A172 (cell line): ENCODE measurements at places on chromosomes 7 and 10.
A peak's percentile ranks its signal among the peaks of the same experiment; 100 is the strongest.

- DNase-seq: no peak
Measured at GRCh38 chr7:20441346-20441745, 110.6 kb downstream of the ITGB8 start.

DNA sequence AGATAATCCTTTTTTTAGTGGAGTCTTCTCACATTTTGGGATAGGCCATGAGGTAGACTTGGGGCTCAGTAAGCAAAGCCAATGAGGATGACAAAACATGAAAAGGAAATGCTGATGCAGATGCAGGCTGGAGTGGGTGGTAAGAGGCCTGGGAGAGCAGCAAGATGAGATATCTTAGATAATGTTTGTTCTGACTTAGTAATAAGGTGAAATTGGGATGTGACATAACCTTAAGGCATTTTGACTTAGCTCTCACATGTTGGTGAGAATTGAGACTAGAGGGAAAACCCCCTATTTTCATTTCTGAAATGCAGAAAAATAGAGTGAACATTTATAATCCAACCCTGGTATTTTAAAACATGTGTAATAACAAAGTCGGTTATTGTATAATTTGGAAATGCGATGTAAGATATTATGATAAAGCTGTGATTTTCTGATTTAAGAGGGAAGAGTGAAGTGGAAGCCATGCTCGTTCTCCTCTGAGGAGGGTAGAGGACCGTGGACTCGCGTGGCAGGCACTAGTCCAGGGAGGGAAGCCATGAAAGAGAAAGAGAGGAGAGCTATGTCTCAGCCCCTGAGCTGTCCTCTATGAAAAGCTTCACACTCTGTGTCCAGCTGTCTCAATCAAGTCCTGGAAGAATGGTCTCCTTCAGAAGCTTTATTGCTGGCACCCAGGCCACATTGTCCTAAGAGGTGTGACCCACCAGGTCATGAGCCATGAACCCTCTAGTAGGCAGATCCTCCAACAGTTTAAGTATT, 57.3 kb downstream of the ST7 start:
- no peak for DNase-seq

- no peak for DNase-seq
Measured at GRCh38 chr10:124385627-124386185, 33.0 kb downstream of the OAT start.

DNA sequence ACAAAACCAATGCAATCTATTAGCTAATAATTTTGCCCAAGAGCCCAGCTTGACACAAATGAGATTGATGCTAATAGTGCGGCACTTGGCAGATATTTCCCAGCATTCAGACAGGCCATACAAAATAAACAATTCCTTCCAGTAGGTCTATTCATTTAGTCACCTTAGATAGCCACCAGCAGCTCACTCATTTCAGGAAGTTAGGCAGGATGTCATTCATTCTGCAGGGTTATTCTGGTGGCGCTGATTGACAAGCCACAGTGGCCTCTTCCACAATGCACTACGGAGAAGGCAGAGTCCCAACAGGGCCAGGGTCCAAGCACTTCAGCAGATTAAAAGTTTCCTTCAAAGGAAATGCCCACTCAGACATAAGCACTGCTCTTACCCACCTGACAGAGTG, 55.8 kb downstream of the PIK3AP1 start:
- DNase-seq: no peak

- no peak for DNase-seq
Measured at GRCh38 chr10:536371-536925, 153.0 kb downstream of the DIP2C start.

DNA sequence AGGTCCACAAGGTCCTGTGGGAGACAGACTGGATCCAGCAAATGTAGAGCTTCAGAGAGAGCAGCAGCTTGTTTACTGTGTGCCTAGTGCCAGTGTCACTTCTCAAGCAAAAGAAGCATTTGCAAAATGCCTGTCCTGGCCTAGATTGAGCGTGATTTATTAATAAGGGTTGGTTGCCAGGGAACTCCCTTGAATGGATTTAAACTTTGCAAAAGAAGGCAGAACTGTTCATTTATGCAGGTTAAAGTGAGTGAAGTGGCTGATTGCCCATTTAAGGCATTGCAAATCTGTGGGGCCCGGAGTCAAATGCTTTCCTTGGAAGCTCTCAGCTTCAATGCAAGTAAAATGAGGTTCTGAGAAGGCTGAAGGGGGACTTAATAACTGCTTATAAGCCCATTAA, 71.3 kb downstream of the CDHR3 start:
- DNase-seq: no peak

DNA sequence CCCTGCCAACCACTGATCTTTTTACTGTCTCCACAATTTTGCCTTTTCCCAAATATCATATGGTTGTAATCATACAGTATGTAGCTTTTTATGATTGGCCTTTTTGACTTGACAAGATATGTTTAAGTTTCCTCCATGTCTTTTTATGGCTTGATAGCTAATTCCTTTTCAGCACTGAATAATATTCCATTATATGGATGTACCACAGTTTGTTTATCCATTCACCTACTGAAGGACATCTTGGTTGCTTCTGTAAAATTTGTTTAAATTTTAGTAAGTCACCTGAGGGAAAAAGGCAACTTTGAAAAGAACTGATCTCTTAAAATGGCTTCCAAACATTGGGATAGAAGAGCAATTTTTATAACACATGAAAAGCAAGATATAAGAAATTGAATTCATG, 43.5 kb downstream of the ATRNL1 start:
- DNase-seq: no peak

DNA sequence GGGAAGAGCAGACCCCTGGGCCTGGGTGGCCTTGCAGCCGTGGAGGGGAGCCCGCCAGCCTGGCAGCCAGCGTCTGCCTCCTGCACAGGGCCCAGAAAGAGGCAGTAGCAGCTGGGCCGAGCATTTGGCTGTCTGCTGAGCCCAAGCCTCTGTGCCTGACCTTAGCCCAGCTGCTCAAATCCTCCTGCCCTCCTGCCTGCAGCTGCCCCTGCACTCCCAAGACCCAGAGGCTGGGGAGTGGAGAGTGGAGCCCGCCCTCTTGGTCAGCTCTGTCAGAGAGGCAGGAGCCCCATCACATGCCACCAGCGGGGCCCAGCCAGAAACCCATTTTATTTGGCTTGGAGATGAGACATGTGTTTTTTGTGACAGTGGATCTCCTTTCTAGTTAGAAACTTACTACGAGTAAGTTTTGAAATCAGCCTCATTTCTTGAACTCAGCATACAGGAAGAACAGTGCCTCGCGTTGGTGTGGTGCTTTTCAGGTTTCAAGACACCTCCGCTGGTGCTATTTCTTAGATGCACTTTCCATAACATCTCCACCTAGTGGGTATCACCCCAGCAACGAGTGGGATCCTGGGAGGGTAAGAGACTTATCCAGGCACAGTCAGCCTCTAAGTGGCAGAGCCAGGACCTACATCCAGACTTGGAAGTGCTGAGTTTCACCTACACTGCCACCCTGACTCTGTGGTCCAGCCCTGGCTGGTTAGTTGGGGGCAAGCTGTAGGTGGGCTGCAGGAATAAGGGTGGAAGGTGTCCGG, 477.1 kb downstream of the RPS24 start:
- no peak for DNase-seq

GRCh38 chr7:2687881-2688318, at the start of gene AMZ1:
Gene AMZ1 (plus strand): TSS chr7:2688202. CDS start chr7:2700452, 12,250 bp downstream.
- DNase-seq: no peak

DNA sequence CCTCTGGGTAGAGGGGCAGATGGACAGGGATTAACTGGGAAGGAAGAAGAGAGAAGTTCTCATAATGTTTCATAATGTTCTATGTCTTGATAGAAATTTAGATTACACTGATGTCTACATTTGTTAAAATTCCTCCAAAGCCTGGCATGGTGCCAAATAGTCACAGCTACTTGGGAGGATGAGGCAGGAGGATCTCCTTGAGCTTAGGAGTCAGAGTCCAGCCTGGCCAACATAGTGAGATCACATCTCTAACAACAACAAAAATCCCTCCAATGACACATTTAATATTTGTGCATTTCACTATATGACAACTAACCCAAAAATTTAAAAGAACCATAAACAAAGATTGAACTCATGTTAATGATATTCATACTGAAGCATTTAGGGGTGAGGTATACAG, 33.0 kb upstream of the PPP1R3C start:
- DNase-seq: no peak

DNA sequence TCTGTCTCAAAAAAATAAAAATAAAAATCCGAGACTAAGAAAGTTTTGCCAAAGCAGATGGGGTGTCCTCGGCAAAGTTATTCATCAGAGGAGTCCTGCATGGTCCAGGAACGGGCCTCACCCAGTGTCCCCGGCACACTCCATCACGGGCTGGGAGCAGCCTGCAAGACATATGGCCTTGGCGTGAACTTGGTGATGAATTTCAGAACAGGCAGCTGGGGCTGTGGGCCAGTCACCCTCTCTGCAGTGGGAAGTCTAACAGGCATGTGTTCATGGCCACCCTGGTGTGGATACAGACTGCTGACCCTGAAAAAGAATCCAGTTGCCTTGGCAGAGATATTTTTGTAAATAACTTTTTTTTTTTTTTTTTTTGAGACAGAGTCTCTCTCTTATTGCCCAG, 34.7 kb downstream of the NPTX2 start:
- no peak for DNase-seq

DNA sequence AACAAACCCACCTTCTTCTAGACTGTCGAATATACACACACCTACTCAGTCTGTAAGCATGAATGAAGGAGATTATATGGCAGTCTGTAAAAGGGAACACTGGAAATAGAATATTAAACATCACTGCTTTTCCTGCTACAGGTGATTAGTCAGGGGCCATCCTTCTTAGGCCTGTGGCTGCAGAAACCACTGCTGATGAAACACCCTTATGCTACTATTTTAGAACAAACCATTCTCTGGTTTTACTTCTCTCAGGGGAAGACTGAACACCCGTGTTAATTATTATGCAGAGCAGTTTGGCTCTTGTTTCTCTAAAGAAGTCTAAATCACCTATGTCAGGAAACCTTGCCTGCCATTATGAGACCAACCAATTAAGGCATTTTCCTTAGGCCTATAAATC, 351.1 kb upstream of the KLF6 start:
- no peak for DNase-seq

GRCh38 chr7:47954231-47954911, 6.1 kb upstream of the PKD1L1 start:
- DNase-seq: peak; percentile 92

GRCh38 chr7:134636008-134636449, 10.6 kb upstream of the BPGM start:
- DNase-seq: no peak

GRCh38 chr10:93032105-93032808, 28.3 kb upstream of the CYP26C1 start:
- DNase-seq: no peak

- DNase-seq: peak; percentile 50
Measured at GRCh38 chr7:19116121-19117090, 1.0 kb downstream of the TWIST1 start.

GRCh38 chr7:139038691-139039090, 2.8 kb upstream of the ZC3HAV1L start:
- no peak for DNase-seq

GRCh38 chr7:19621740-19622139, 87.1 kb downstream of the POLR1F start:
- peak; percentile 48 for DNase-seq

GRCh38 chr7:142866361-142867096, 11.7 kb downstream of the EPHB6 start:
- DNase-seq: peak; percentile 19

GRCh38 chr7:82443547-82444219, at the start of gene CACNA2D1:
Gene CACNA2D1 (minus strand): TSS chr7:82443777.
- DNase-seq: no peak

GRCh38 chr7:98996150-98996552, 117.8 kb downstream of the TRRAP start:
- no peak for DNase-seq

DNA sequence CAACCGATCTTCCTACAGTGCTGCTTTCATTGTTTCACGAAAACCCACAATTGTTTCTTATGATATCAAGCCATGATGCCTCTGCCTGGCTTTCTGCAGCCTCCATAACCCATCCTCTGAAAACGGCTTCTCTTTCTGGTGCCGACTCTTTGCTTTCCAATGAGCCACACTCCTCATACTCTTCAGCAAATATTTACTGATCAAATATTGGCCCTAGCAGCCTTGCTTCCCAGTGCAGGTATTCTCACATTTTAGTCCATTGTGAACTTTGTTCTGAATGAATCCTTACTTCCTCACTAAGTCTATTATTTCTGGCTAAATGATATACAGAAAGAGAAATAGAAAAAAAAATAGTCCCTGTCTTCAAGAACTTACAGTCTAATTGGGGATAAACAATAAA, 35.5 kb downstream of the LAMB1 start:
- no peak for DNase-seq

- no peak for DNase-seq
Measured at GRCh38 chr10:21368728-21369425, 156.6 kb downstream of the SKIDA1 start.

GRCh38 chr10:86447432-86447831, 74.2 kb downstream of the WAPL start:
- no peak for DNase-seq

DNA sequence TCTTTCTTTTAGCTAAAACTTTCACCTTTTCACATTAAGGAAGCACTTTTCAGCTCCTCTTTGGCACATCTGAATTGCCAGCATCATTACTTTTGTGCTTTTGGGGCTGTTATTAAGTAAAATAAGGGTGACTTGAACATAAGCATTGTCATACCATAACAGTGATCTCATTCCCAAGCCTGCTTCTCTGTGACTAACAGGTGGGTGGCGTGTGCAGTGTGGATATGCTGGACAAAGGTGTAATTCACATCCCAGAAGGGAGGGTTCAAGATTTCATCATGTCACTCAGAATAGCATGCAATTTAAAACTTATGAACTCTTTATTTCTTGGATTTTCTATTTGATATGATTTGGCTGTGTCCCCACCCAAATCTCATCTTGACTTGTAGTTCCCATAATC, 517.4 kb upstream of the MKI67 start:
- DNase-seq: no peak

DNA sequence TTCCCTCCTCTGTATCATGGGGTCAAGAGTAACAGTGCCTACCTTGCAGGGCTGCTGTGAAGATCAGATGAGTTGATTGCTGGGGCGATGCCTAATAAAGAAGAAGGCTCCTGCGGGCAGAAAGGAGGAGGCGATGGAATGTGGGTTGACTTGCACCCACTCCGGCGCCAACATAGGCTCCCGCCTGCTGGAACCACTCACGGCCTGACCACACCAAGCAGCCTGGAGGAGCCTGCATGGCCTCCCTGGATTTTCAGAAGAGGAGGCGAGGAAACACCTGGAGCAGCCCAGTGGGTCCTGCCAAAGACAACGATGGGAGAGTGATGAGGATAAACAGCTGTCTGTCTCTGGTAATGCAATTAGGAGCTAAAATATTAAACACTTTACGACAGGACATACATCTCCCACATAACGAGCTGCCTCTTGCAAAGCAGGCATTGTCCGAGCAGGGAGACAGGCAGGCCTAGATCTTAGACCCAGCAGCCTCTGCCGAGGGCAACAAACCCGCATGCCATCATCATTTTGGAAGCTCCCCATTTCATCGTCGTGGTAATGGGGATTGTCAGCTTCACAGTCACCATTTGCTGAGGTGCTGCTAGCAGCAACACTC, 302.9 kb upstream of the ZMIZ1 start:
- DNase-seq: no peak

DNA sequence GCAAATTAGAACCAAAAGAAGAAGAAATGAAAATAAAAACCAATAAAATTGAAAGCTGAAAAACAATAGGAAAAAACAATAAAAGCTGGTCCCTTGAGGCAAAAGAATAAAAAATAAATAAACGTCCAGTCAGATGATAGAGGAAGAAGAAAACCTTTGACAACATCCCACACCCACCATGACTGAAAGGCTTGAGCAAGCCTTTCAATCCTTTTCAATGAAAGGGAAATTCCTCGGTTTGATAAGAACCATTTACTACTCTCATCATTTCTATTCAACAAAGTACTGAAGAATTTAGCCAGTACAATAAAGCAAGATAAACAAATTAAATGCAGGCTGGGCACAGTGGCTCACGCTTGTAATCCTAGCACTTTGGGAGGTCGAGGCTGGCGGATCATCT, 3.8 kb downstream of the SLC25A40 start:
- DNase-seq: no peak
